ENCODE measurements at places on chromosomes 4 and X.

GRCh38 chr4:140904904-140905303 is 148.7 kb upstream of the TBC1D9 start:
- DNase-seq: no peak

- DNase-seq: no peak
These were observed 94.3 kb upstream of the FAM47B start for GRCh38 chrX:34848281-34848680.

- DNase-seq: no peak
These were observed 148.9 kb downstream of the SOX3 start for GRCh38 chrX:140355922-140356321.

DNA sequence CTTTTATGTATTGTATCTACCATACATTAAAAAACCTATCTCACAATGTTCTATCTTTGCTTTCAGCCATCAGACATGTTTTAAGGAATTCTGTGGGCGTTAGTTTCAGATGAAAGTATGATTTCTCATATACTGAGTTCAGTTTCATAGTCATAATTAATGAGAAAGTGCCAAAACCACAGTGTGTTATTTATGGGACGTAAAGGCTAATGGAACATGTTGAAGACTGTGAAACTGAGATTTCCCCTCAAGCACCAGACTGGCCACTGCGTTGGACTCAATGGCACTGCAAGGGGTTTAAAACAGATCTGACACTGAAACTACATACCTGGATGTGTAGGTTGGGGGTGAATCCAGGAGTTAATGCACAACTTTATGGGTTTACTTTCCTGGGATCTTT is 32.0 kb downstream of the F8 start:
- no peak for DNase-seq

- DNase-seq: no peak
These were observed 6.9 kb downstream of the PLAC8 start for GRCh38 chr4:83107631-83108030.

- DNase-seq: no peak
These were observed 36.7 kb downstream of the HMGB3 start for GRCh38 chrX:151019856-151020255.

Measured in activated CD4-positive, alpha-beta T cell treated with anti-CD3 and anti-CD28 coated beads, Interleukin-2, amount 50 U/mL, for 24 hours (primary cell).